Inflammatory macrophage treated with lipopolysaccharide for 4 hours (primary cell): ENCODE measurements at places on chromosomes 11 and 22.

DNA sequence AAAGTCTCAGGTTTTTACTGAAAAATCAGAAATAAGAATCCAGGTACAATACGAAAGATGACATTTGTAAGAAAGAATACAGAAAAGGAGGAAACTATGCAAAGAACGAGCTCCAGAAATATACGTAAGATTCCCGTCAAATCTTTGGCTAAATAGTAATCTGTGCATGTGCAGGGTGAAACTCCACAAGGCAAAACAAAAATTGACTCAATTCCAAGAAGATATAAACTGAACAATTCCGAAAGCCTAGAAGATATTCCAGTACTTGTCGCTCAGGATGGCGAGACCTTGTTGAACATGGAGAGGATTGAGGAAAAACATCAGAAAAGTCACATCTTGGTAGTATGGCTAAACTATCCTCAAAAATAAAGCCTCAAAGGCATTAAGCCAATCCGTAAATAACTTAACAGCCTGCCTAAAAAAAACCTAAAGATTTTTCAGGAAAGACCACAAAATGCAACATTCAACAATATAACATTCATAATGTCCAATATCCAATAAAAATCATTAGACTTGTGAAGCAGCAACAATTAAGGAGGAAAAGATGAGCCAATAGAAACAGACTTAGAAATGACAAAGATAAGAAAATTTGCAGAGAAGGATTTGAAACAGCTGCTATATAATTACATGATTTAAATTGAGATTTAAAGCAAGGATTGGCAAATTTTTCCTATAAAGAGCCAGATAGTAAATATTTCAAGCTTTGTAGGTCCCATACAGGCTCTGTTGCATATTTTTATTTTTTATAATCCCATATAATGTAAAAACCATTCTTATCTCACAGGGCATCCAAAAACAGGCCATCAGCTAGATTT, 166.4 kb upstream of the UBASH3B start:
- DNase-seq, result no peak

DNA sequence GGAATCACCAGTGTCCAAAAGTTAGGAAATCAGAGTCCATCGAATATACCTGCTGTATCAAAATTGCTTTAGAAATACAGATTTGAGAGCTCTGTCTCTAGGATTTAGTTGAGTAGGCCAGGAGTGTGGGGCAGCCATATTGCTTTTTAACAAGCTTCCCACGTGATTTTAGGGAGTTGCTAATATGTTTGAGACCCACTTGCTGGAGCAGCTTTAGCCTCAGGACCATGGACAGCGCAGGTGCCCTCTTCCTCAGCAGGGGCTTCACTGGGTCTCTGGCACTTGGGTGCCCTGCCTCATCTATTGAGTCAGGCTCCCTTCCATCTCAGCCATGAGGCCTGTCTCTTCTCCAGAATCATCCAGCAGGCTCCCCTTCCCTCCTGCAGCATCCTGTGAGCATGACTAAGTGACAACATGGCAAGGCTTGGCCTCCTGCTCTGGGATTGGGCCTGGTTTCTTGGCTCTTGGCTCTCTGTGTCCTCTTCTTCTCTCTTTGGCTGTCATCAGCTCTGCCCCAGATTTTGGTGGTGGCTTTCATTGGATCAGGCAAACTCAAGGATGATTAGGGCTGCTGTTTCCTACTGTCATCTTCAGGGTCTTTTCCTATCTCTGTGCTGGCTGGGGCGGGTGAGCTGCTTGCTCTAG, 70.0 kb downstream of the SGSM1 start:
- DNase-seq, result no peak

GRCh38 chr11:134030853-134031252, 38.0 kb upstream of the JAM3 start:
- DNase-seq, result no peak

DNA sequence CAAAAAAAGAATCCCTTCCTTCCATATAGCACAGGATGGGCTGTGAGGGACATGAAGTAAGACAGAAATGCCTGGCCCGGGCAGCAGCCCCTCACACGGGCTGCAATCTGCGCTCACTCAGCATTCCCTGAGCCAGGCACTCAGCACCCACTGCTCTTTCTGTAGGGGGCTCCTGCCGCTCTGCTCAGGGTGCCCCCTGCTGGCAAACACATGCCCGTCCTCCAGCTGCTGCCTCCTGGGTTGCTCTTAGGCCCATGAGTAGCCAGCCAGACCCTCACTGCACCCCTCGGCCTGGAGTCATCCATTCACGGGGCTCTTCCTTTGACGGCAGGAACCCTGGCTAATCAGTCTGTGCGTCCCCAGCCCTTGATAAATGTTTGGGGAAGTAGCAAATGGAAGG, 6.9 kb downstream of the MCAT start:
- DNase-seq, result peak; percentile 37

DNA sequence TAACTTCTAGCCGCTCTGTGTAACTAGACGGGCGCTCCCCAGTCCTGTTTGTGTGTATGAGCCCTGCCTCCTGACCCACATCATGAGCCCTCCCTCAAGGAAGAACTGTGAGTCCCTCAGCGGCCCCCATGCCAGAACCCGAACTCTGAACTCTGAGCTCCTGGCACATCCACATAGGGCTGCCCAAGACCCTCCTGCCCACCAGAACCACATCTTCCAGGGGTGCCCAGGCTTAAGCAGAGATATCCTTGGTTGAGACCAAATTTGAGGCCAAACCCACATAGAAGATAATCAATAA, 3.0 kb downstream of the TRIM29 start:
- DNase-seq, result no peak

GRCh38 chr11:113736323-113736722, 30.2 kb upstream of the TMPRSS5 start:
- DNase-seq, result no peak

DNA sequence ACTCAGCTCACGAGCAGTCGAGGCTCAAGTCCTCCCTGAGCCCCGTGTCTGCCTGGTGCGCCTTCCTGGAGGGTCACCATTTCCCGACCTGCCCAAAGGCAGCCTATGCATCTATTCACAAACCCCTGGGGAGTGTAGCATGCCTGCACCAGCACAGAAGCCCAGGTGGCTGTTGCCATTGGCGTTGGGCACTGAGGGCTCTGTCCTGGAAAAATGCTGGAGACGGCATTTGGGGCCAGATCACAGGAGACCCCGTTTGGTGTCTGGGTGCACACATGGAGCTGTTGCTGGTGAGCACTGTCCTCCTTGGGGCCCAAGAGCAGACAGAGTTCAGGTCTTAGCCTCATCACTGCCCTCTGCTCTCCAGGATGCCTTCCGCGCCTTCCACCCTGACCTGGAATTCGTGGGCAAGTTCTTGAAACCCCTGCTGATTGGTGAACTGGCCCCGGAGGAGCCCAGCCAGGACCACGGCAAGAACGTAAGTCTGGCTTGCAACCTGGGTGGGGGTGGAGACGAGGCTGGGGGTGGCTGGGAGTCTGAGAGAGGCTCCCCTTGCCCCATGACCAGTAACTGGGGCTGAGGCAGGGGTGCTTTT, 9.4 kb downstream of the FADS2 start:
- no peak for DNase-seq

- DNase-seq, result peak; percentile 37
Observed at GRCh38 chr11:117862019-117862725, 14.3 kb downstream of the FXYD6 start.

DNA sequence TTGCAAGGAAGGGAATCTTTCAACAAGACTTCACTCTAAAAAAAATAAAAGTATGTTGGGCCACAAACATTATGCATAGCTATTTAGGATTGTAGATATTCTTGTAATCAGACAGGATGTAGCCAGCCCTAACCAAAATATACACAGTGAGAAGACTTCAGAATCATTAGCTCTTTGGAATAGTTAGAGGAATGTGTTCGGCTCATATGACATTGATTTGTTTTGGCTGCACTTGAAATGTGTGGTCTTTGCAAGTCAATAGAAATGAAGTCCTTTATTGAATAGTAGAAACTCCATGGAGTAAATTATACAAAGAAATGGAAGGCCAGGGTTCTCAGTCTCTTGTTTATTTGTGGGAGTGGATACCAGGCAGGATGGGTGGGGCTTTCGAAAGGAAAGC, 692.1 kb downstream of the NTM start:
- no peak for DNase-seq

- DNase-seq, result no peak
Observed at GRCh38 chr22:25142102-25142501, 57.6 kb upstream of the CRYBB3 start.

DNA sequence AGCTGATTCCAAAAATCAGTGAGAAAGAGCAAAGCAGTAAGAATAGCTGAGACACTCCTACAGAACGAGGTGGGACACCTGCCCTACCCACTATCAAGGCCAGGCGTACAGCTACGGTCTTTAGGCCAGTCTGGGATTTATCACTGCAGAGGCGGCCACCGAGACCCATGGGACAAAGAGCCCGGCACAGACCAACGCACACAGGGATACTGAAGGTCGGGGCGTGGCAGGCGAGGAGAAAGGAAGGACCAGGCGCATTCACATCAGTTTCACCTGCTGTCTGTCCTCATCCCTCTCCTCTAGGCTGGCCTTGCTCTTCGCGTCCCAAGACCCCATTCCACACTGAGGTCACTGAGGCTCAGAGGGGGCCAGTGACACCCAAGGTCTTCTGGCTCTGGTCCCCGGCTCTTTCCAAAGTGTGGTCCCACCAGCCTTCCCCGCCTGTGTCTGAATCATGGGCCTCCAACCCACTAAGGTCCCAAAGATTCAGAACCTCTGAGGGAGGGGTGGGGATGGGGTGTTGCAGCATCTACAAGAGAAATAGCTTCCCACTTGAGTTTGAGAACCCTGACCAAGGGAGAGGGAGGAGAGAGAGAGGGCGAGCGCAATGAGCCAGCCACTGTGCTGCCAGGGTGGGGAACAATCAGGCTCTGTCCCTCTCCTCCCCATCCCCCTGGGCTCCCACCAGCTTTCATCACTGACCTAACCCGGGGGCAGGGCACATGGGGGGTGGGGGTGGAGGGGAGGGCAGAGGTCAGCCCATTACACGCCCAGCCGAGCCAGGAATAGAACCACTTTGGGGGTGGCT, 7.2 kb upstream of the PICK1 start:
- no peak for DNase-seq

- DNase-seq, result no peak
Observed at GRCh38 chr22:29443452-29443851, 5.1 kb downstream of the RFPL1 start.

DNA sequence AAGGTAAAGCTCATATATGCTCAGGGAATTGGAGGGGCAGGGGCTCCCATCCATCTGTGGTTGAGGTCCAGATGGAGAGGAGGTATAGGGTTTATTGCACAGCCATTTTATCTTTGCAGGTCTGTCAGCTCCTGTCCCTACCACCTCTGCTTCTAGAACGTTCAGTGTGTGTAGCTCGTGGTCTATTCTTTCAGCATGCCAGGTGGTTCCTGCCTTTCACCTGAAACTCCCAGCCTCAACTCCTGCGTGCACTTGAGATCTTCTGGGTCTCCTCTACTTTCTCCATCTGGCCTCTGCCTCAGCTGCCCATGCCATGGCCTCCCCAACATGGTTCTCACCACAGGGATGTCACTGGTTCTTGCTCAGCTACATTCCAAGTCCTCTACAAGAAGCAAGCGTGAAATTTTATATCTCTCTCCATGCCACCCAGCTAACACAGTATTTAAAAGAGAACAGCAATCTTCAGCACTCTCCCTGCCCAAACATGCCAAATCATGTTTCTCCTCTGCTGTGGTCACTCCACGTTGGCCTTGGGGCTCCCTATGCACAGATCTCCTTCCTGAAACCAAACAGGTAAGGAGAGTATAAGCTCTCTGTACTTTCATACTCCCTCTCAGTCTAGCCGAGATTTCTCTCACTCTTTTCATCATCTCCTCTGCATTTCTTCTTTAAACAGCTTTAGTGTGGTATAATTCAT, 157.8 kb upstream of the TRPC6 start:
- DNase-seq, result no peak

DNA sequence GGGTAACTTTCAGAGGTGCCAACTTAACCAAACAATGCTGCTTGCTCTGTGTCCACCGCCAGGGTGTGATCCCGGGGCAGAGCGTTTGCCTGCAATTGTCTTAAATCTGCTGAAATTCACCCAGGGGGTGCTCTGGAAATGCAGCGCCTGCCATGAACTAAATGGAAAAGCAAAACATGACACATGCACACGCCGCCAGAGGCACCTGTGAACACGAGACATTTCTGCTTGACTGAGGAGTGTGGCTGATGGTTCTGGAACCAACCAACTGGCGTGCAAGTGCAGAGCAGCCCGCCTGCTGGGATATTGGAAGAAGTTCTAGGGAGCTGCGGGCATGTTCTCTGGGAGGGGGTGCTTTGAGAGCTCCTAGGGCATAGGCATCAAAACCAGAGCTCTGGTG, 30.4 kb downstream of the DSCAML1 start:
- DNase-seq, result no peak

GRCh38 chr22:48952256-48953102, 875.2 kb downstream of the BRD1 start:
- DNase-seq, result no peak

- DNase-seq, result peak; percentile 63
Observed at GRCh38 chr11:75867778-75868374, 52.9 kb downstream of the UVRAG start.

DNA sequence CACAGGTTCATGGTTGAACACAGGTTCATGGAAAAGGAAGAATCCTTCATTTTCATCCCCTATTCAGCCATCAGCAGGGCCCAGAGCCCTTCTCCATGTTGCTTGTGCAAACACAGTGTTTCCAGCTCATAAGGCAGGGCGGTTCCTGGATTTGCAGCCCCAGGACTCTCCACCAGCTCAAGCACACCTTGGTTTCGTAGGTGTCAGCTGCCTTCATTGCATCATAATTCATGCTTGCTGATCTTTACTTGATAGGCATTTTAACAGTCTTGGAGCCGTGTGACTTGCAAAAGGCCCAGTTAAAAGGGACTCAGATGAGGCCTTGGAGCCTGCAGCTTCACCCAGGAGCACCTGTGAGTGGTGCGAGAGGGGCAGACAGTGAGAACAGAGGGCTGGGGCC, 318.1 kb upstream of the B3GAT1 start:
- no peak for DNase-seq

DNA sequence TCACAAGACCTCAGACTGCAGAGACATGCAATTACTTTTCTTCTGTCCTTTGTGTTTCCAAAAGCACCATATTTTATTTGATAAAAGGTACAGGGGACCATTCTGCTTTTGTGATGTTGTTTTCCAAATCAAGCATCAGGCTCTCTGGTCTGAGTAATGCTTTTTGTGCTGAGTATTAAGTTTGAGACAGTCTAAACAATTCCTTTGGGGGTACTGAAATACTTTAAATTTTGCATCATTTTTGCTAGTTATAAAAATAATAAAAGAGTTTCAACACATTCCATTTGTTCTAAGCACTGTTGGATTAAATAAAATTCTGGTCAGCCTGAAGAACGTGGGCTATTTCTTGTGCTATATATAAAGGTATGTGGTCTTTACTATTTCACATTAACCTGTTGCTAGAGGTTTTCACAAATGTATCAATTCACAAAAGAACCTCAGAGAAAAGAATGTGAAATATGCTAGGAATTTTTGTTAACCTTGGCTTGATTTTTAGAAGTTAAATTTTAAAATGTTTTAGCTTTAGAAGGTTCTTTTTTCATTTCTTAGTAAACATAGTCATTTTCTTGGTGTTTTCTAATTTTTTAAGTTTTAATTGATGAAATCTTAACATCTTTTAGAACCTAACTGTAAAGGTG, 61.6 kb downstream of the C22orf31 start:
- no peak for DNase-seq
